ENCODE measurements at places on chromosomes 16 and 17. TPM values are rescaled to one million over a fixed set of nuclear protein-coding genes. Genes with fewer than 3 reads are reported as not detected.

The BCKDK gene
- total RNA-seq, result 49.6 TPM

The ZPBP2 gene
- total RNA-seq, result not detected

The FBXO39 gene
- total RNA-seq, result 0.23 TPM

The NUPR1 gene
- 44.9 TPM for total RNA-seq

The UMOD gene
- 0.60 TPM for total RNA-seq

The PSMD3 gene
- total RNA-seq, result 69.5 TPM

- DNase-seq, result peak; percentile 32
Measured at GRCh38 chr16:58814348-58814801, 80.3 kb upstream of the GOT2 start.

- no peak for DNase-seq
Measured at GRCh38 chr17:81409190-81409935, 14.1 kb downstream of the BAHCC1 start.

DNA sequence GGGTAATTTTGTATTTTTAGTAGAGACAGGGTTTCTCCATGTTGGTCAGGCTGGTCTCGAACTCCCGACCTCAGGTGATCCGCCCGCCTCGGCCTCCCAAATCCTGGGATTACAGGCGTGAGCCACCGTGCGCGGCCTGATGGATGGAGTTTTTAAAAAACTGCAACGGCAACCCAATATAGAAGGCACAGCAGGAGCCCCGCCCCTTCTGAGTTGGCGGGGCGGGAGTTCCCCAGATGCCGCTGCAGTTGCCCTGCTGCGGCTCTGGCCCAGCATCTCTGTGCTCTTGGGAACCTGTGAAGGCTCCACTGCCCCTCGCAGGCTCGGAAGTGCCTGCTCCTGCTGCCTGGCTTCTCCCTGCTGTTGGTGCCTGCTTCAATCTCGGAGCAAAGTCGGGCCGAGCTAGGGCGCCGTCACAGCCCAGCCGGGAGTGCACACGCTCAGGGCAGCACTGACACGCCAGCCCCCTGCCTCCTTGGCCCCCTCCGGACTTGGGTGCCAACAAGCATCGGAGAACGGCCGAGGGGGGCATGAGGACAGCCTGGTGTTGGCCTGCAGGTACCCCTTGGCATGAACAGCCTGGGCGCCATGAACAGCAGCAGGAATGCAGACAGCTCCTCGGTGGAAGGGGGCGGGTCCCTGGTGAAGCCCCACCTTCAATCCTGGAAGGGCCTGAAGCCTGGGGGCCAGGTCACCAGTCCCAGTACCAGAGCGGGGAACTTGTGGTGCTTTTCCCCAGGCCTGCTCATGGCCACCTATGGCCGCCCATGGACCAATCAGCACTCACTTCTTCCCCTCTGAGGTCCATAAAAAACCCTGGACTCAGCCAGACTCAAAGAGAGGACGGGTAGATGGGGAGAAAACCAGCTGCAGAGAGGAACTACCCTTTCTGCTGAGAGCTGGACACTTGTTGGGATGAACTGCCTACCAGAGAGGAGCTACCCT lies 2.3 kb upstream of the NT5M start:
- no peak for DNase-seq

DNA sequence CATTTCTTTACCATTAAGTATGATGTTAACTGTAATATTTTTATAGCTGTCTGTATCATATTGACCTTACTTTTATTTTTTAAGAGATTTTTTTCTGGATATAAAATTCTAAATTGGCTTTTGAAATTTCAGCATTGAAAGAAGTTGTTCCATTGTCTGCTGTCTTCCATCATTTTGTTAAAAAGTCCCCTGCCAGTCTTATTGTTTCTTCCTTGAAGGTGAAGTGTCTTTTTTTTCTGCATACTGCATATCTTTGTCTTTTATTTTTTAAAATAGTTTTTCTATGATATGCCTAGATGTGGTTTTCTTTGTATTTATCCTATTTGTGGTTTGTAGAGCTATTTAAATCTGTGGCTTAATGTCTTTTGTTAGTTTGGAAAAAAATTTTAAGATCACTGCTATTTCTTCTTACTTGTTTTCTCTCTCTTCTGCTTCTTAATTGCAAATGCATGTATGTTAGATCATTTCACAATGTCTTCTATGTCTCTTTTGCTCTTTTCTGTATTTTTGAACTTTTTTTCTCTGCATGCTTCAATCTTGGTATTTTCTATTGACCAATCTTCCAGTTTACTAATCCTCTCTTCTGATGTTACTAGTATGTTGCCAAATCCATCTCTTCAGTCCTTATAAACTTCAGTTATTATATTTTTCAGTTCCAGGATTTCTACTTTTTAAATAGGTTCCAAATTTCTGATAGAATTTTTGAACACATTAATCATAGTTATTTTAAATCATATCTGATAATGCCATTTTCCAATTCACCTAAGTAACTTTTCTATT lies 20.2 kb downstream of the IL21R start:
- DNase-seq, result no peak

- DNase-seq, result peak; percentile 81
Measured at GRCh38 chr17:76268015-76268749, 3.0 kb downstream of the UBALD2 start.

GRCh38 chr16:31427441-31428278 lies 500 bp downstream of the COX6A2 start:
- peak; percentile 61 for DNase-seq
